KBM-7 (cell line): ENCODE measurements at places on chromosomes 2 and 18.

- DNase-seq = no peak
Measured at GRCh38 chr2:232750135-232750671, 26.2 kb downstream of the KCNJ13 start.

GRCh38 chr2:241069821-241070281 is 32.2 kb downstream of the MTERF4 start:
- DNase-seq = no peak

GRCh38 chr2:33115728-33116127 is 169.0 kb downstream of the LTBP1 start:
- DNase-seq = no peak

DNA sequence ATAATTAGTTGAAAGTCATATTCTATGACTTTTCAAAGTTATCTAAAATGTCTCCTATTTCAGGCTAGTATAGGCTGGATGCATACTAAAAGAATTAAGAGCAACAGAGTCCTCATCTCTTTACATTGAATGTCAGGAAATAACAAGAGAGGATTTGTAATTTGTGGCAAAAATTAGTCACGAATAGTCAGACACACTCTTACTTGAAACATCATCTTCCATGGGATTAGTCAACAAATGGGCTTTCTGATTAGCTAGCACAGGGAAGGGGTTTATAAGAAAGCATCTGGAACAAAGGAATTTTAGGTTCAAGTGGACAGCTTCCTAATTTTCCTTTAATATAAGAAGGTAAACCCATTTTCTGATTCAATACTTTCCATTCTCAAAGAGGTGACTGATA is 330.3 kb upstream of the MEX3C start:
- no peak for DNase-seq

- no peak for DNase-seq
Measured at GRCh38 chr2:215784371-215784783, 229.0 kb downstream of the MREG start.

DNA sequence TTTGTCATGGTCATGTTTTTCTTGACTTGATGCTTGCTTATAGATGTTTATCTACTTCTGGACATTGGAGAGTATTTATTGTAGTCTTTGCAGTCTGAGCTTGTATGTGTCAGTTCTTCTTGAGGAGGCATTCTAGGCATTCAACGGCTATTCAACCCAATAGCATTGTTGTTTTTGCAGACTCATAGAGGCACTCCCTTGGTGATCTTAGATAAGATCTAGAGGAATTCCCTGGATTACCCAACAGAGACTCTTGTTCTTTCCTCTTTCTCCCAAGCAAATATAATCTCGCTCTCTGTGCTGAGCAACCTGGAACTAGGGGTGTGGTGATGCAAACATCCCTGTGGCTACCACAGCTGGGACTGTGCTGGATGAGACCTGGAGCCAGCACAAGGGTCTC is 40.4 kb downstream of the SYT4 start:
- DNase-seq = no peak

DNA sequence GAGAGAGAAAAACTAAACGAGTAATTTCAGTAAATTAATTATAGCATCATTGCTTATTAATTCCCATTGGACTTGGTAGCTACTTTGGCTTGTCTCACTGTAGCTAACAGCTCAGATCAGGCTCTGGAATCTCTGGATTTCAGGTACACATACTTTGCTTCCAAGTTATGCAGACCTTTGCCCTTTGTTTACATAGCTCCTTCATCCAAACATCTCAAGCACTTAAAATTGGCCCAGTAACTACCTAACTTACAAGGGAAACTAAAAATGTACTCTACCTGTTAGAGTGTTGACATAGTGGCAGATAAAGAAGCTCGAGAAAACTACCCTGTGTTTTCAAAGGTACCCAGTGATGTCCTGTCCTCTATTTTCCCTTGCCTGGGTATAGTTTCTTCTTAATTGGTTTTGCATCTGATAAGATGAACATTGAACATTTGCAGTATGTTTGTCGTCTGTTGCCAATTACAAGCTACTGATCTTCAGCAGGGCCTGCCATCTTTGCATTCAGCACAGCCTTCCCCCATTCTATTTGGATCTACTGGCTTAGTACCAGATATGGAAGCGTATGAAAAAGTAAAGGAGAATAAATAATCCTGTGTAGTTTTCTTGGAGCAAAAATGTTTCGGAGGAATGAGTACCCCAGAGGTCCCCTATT is 601.5 kb upstream of the FANCL start:
- DNase-seq = no peak

DNA sequence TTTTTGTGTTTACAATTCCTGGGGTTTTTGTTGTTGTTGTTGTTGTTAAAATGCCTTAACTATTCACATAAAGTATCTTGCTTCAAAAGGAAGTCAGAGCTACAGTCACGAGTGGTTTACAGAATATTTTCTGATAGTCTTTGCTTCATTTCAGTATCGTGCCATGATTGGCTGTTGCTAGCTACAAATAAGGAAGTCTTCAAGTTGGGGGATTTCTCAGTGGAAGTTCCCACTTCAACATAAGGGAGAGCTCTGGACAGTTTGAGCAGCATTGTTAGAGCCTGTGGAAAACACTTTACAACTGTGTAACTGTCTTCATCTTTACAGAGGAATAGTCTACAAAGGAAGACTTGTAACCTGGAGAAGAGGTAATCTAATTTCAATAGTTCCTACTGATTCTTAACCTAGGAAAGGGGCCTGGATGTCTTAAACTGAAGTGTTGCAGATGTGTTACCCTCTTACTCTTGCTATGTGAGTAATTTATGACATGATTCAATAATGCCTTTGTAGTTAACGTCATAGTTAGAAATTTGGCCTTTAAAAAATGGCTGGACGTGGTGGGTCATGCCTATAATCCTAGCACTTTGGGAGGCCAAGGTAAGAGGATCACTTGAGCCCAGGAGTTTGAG is 23.4 kb upstream of the TANK start:
- DNase-seq = peak; percentile 59

DNA sequence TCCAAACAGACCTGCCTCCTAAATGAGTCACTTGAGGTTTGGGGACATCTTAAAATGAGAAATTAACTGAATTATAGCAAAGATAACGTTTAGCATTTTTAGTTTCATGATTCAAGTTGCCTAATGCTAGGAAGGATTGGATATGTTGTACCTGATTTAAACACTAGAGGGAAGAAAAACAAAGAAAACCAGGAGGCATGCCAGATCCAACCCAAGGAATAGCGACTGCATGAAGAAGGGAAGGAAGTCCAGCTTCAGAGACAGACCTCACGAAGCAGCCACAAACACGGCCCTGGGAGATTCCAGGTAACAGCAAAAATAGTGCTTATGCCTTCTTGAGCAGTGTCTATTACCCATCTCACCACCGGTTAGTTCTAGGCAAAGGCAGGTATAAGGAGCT is 499.9 kb upstream of the SPHKAP start:
- peak; percentile 30 for DNase-seq

GRCh38 chr18:56934131-56934530 is 212.8 kb upstream of the BOD1L2 start:
- no peak for DNase-seq

- DNase-seq = no peak
Measured at GRCh38 chr2:69244882-69245281, 142.1 kb downstream of the GFPT1 start.

GRCh38 chr2:109453371-109453995 is 160.3 kb downstream of the SEPTIN10 start:
- DNase-seq = no peak

DNA sequence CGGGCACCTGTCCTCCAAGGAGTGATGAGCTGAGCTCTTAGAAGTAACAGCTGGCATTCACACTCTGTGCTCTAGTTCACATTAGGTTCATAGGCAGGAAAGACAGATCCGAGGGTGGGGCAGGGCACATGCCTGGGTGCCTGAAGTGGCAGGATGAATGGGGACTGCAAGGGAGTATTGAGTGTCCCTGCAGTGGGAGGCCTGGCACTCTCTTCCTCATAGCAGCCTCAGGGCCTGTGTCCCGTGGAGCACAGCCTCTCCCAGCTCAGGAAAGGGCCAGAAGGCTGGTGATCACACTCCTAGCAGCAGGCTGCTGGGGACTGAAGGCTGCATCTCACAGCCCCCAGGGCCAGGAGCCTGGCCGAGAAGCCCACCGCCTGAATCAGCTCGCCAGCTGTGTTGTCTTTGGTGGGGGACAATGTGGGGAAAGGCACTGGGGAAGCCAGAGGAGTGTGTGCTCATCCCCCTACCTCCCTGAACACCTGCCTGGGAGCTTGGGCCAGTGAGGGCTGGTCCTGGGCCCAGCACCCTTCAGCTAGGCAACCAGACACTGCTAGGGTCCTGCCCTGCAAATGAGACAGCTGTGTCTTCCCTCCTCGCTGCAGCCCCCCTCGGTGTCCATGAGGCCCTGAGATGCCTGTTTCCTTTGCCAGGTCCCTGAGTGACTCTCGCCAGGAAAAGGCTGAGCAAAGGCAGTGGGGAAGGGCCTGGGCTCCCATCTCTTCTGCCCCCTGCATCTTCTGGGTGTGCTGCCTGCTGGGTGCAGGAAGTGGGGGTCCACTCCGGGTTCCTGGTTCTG is 48.2 kb upstream of the HS6ST1 start:
- DNase-seq = no peak

DNA sequence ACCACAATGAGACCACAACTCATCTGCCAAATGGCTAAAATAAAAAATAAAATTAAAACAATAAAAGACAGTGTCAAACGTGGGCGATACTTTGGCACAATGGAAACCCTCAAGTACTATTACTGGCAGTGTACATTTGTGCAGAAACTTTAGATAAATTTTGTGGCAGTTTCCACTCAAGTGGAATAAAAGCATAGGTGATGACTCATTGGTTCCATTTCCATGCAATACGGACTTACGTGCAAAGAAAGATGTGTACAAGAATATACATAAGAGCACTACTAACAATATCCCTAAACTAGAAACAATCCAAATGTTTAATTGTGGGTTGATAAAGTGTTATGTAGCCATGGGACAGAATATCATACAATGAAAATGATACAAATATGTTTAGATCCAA is 259.0 kb upstream of the HNMT start:
- DNase-seq = no peak

DNA sequence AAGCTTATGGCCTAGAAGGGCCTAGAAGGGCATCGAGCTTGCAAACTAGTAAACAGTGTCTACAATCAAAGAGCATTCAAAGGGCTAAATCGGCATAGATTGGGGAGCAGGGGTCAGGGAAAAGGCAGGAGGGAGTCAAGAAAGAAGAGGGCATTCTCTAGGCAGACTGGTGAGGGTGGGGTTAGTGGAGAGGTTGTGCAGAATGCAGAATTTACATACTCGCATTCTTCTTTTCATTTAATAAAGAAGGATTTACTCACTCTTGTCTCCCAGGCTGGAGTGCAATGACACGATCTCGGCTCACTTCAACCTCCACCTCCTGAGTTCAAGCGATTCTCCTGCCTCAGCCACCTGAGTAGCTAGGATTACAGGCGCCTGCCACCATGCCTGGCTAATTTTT is 110.7 kb downstream of the TRIM43 start:
- DNase-seq = no peak

- no peak for DNase-seq
Measured at GRCh38 chr18:47968721-47969120, 38.3 kb upstream of the SMAD2 start.

DNA sequence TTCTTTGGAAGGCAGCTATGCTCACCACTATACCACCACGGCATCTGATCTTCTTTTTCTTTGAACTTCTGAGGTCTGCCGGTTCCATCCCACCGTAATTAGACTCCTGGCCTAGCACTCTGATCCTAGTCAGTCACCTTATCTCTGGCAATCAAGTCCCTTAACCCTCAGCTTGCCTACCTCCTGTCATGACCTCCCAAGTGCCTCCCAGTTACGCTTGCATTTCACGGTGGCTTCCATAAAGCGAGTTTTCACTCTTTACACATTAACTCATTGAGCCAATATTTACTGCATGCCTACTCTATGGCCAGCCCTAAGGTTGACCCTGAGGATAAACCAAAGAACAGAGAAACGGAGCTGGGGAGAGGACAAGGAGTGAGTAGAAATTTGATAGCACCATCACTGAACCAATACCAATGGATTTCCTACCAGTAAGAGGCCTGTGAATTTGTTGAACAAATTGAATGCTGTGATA is 37.8 kb upstream of the TMEM182 start:
- no peak for DNase-seq

- DNase-seq = no peak
Measured at GRCh38 chr18:7921938-7922587, 354.9 kb downstream of the PTPRM start.

GRCh38 chr18:9838144-9838877 is 47.5 kb upstream of the TXNDC2 start:
- DNase-seq = no peak

- no peak for DNase-seq
Measured at GRCh38 chr2:152407204-152407721, 72.3 kb downstream of the FMNL2 start.

DNA sequence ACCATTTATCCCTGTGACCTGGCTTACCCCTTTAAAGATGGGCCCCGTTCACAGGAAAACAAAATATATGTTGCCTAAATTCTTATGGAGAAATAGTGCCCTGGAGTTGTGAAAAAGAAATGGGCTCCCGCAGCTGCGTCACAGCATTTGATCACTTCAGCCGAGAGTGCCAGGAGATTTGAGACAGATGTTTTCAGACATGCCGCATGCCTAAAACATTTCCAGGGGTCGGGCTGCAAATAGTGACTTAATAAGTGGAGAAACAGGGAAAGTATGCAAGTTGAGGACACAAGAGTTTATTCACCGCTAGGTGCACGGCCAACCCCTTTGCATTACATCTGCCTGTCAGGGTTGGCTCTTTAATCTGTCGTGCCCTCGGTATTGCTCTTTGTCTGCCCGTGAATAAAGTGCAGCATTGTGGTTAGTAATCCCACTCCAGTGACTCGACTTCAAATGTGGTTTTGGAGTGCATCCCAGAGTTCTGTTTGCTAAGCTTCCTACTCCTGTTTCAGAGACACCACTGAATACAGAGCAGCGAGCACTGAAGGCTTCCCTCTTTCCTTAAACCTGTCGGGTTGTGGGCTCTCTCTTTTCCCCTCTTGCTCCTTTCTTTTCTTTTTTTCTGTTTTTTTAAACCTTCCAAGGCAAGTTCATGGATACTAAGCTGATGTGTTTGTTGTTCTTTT is 187.5 kb downstream of the LTBP1 start:
- DNase-seq = no peak

GRCh38 chr2:127220102-127220767 is at the start of gene CYP27C1:
TSS of gene CYP27C1 (minus strand) at chr2:127220299. CDS start at chr2:127220270, 29 bp downstream.
- DNase-seq = peak; percentile 25

- DNase-seq = no peak
Measured at GRCh38 chr18:10514082-10514481, 11.7 kb upstream of the NAPG start.

- DNase-seq = no peak
Measured at GRCh38 chr2:128279786-128280157, 38.9 kb downstream of the HS6ST1 start.

GRCh38 chr18:79915161-79916127 is 36.0 kb downstream of the SLC66A2 start:
- no peak for DNase-seq

GRCh38 chr18:2905854-2906703 is 59.3 kb downstream of the EMILIN2 start:
- DNase-seq = no peak

GRCh38 chr18:75106746-75107145 is 102.2 kb downstream of the PTGR3 start:
- no peak for DNase-seq
